ENCODE measurements at places on chromosomes 6 and 20.

- no peak for DNase-seq
Measured at GRCh38 chr6:47603995-47604394, 94.4 kb upstream of the ADGRF4 start.

GRCh38 chr6:136520517-136520916 lies 29.7 kb downstream of the MAP7 start:
- DNase-seq: no peak

DNA sequence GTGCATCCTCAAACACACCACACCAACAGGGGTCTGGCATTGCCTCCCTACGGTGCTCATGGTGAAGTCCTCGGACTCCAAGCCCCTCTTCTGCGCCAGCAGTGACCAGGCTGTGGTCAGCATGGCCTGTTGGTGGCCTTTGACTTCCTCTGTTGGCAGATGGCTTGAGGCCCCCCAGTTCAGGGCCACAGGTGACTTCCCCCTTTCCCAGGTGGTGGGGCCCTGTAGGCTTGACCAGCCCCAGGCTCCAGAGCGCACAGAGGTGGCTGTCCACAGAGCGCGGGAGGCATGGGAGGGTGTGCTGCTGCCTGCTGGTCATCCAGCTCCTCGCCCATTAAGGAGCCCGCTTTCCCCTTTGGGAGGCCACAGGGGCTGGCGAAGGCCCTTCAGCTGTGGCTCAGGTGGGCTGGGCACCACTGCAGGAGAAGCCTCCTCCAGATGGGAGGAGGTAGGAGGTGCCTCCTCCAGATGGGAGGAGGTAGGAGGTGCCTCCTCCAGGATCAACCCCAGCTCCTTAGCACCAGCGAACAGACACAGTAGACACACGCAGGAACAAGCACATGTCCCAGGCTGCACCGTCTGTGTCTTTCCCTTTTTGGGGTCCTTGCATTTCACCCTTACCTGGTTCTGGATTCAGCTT lies 52.1 kb upstream of the BHLHE23 start:
- DNase-seq: no peak

DNA sequence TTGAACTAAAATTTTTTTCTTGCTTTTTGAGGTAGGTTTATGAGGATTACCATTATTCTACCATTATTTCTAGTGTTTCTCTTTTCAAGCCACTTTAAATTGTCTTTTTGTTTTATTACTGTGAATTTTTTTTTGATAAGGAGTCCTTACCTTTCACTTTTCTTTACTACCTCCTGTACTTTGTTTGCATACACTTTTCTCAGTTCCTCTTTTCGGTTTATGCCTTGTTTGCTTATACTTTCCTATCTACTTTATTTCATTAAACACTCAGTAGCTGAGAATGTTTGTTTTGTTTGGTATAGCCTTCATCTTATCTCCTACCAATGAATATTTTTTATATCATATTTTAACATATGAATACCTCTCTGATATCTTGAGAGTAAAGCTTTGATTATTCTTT lies 147.9 kb downstream of the TFAP2B start:
- DNase-seq: no peak

GRCh38 chr6:169826697-169827096 lies 75.3 kb downstream of the ERMARD start:
- no peak for DNase-seq

- peak; percentile 56 for DNase-seq
Measured at GRCh38 chr6:134145786-134146185, 93.4 kb upstream of the SLC2A12 start.

DNA sequence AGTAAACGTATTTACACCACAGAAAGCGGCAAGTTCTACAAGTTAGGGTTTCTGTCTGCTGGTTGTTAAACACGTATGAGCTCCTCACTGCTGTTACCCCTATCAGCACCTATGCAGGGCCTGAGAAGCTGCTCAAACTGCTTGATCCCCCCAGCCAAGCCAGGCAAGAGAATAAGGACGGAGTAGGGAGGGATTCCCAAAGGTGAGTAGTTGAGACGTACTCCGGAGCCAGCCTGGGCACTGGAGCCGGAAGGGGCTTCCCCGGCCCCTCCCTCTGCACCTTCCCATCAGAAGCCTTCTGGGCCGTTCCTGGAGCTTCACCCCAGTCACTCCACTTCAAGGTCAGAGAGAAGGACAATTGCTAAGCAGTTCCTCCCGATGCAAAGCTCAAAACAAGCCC lies 58.0 kb downstream of the RIPOR3 start:
- DNase-seq: no peak

GRCh38 chr6:29941471-29941870 lies 861 bp upstream of the HLA-A start:
- DNase-seq: peak; percentile 34

GRCh38 chr6:19135706-19136105 lies 701.5 kb upstream of the ID4 start:
- no peak for DNase-seq

- no peak for DNase-seq
Measured at GRCh38 chr6:14676064-14676463, 558.5 kb downstream of the CD83 start.

GRCh38 chr6:91141346-91141745 lies 554.5 kb upstream of the MAP3K7 start:
- DNase-seq: peak; percentile 38

DNA sequence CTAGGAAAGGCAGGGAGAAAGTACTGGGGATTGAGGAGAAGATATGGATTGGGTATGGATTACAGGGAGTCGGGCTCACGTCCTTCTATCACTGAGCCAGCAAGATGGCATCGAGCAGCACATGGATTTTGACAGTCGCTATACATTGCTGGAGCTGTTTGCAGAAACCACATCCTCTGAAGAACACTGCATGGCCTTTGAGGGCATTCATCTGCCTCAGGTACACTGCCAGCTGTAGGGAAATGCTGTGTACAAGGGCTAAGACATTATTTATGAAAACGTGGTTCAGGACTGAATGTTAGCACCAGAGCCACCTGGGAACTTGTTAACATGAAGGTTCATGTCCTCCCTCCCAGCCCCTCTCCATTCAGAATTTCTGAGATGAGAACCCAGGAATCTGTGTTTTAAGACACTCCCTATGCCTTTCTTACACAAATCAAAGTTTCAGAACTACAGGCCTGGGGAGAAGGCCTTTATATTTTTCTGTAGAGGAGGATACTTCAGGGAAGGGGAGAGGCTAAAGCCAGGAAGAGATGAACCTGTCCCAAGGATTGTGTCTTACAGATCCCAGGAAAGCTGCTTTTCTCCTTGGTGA lies 3.5 kb downstream of the CUL9 start:
- no peak for DNase-seq

DNA sequence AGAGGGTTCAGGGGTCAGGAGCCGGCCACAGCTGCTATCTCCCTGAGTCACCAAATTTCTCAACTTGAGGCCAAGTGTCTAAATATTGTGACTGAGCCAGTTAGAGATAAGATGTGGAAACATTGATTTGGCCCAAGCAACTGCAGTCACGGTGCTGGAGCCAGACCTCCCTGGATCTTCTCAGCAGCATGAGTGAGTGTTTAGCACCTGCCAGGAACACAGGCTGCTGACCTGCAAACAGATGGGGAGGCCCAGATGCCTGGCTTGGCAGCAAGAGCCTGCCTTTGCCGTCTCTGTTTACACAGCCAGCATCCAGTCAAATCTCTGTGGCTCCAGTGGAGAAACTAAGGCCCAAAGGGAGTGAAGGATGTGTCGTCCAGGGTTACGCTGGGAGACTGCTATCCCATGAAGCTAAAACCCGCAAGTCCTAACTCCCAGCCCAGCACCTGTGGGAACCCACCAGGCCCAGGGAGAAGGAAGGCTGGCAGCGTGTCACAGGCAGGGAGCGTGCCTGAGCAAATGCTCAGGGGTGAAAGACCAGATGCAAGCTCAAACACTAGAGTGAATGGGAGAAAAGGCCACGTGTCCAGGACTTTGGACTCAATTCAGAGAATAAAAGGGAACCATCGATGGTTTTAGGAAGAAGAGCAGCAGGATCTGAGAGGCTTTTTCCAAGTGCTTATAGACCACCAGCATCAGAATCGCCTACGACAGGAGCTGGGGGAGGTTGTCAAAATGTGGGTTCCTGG lies 15.9 kb upstream of the PTGIS start:
- DNase-seq: peak; percentile 59

DNA sequence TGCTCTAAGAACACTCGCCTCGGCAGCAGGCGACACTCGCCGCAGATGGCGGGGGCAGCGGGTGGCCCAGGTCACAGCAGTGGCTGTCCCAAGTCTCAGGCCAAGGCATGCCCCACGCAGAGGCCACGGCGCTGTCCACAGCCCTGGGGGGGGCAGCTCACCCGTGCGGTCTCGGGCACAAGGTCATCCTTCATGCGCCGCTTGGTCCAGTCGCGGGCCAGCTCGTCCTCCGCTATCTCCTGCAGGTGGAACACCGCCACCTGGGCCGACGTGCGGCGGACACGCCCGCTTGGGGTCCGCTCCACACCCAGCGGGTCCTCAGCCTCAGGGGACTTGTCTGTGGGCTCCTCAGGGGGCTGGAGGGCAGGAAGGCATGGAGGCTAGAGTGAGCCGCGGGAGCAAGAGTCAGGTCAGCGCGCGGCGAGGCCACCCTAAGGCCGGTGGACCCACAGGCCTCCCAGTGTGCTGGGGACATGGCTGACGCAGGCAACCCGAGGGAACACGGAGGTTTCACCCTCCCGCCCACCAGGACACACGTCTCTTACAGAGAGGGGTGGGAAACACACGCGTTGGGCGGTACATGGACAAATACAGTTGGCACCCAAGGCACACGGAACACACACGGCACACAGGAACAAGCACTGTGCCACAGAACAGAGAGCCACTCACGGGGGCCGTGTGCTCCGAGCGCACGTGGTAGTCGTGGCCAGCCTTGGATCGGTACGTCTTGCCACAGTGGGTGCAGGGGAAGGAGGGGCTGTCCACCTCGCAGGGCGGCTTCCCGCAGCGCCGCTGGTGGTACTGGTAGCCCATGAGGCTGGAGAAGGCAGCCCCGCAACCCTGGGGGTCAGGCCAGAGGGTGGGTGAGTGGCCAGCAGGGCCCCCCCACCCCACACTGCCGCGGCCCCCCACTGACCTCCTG lies 6.5 kb upstream of the UCKL1 start:
- no peak for DNase-seq

DNA sequence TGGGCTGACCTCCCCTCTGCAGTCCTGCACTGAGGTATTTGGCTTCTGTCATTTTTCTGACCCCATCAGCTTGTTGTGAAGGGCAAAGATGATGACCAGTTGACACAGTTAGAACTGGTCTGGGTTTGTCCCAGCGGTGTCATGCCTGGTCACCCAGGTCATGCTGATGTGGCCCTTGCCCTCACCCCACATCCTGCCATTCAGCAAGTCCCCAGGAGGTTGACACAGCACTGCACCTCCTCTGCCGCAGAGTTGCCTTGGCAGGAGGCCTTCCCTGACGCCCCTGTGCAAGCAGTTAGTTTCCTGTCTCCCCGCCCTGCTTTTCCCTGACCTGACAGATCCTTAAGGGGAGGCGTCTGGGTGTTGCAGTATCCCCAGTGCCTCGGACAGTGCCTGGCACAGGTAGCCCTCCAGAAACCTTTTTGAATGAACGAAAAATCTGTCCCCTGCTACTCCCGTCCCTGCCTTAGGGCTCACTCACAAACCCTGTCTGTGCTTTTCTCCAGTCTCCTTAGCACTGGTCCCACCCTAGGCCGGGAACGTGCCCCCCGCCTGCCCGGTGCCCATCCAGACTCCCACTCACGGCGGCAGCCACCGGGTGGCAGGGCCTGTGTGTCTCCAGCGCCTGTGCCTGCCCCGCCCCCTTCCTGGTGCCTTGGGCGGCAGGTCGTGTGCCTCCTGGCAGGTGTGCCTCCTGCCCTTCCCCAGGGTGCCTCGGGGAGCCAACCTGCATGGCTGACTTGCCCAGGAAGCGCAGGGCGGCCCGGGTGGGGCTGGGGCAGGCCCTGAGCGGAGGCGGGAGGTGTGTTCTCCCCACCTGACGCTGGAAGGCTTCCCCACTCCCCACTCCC lies 146.3 kb upstream of the RNF24 start:
- peak; percentile 51 for DNase-seq

DNA sequence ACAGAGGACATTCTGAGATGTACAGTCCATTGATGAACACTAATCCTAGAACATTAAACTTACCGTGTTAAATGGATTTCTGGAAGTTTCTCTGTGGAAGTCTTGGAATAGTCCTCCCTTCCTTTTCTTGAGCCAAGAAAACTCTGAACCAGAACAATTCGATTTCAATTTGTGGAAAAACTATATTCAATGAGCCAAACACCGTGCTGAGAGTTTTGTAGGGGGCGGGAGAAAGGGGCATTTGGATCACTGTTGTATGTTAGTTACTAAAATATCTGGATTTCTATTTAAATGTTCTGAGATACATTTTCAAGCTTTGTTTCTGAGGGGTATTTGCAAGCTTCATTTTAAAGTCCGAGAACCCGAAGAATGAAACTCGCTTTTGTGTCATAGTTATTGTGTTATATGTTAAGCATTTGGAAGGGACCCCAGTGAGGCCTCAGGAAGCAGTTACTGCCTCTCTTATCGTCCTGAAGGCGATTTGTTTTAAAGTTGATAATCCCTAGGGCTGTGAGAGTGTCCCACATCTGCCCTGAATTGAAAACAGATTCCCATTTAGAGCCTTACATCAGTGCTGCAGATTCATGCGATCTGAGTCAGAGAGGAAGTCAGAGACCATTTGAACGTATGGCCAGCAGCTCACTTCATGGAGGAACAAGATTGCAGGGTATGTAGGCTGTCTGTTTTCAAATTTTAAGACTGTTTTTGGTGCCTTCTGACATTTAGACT lies 70.8 kb upstream of the SASH1 start:
- DNase-seq: no peak

GRCh38 chr20:20480126-20480525 lies 112.2 kb downstream of the INSM1 start:
- no peak for DNase-seq

DNA sequence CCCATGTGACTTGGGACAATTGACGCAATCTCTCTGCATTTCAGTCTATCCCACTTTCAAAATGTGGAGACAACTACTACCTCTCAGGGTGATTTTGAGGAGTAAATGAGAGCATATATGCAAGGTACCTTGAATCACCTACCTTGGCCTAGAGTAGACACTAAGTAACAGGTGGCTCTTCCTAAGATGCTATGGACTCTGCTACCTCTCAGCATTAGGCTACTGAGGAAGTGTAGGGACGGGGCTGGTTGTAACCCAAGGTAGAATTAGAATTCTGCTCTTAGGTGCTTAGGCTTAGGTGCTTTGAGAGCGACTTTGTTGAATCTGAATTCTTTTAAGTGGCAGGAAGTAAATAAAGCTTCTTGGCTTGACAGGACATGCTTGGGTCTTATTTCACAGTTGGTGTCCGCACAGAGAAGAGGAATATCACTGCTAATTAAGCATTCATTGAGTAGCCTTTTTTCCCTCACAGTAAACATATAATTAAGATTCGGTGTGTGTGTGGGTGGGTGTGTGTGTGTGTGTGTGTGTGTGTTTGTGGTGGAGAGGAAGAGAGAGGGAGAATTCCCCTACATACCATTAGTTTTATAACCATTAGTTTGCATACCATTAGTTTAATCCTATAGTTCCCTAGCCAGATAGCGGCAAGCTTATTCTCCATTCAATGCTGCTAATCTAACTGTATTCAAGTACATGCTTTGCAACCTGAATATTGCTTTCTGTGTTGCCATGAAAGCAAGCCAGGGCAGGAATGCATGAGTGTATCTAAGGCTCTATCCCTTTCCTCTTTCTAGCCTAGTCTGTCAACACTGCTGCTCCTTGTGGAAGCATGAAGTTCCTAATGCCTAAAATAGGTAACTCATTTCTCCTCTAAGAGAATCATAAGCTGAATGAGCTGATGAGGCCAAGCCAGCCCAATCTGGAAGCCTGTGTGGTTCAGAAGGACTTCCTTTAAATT lies 112.5 kb downstream of the IPCEF1 start:
- no peak for DNase-seq

- DNase-seq: no peak
Measured at GRCh38 chr20:45970646-45971424, 1.2 kb downstream of the ZNF335 start.

- no peak for DNase-seq
Measured at GRCh38 chr6:12062605-12063004, 50.5 kb downstream of the HIVEP1 start.

Data from hematopoietic multipotent progenitor cell treated with erythropoietin and hydrocortisone succinate and interleukin-3 and kit ligand, for 4 days (in vitro differentiated cells).